Stimulated activated CD8-positive, alpha-beta memory T cell treated with anti-CD3 and anti-CD28 coated beads, Interleukin-15, amount 100 ng/mL, for 48 hours (primary cell): ENCODE measurements at places on chromosomes 6 and 20.

GRCh38 chr6:111423960-111424846, 58.8 kb downstream of the REV3L start:
- no peak for DNase-seq

DNA sequence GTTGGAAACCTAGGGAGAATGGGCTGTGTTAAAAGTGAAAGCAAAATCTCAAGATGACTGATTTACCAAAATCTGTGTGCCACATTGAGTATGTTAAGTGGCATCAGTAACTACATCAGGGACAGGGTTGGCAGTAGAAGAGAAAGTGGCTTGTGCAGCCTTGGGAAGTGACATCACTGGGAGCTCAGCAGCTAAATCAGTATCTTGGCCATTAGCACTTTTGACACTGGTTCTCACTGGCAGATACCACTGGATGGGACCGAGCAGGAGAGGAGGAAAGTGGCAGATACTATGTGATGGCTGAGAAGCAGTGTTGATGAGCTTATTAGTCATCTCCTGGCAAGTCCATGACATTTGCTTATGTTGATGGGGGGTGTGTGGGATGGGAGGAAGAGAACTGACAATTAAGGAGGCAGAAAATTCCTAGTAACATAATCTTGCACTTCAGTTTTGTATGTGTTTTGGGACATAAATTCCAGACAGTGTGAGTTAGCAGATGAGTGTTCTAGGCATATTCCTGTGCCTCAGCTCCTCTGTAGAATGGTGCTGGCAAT, 322.2 kb downstream of the SOX4 start:
- DNase-seq: no peak

DNA sequence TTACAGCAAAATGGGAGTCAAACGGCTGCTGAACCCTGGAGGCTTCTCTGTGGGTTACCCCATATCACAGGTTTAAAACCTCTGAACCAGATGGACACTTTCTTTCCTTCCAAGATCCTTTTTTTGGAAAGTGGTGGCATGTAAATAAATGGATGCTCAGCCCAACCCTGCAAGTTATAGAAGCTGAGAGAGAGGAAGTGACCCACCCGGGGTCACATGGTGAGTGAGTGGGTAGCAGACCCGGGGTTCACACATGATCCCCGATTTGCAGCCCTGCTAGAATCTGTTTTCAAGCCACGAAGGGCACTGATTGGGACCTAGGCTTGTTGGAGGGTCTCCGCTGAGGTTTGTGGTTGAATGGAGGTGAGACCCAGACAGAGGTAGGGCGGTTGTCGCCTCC, 32.0 kb downstream of the SIRPA start:
- DNase-seq: no peak

DNA sequence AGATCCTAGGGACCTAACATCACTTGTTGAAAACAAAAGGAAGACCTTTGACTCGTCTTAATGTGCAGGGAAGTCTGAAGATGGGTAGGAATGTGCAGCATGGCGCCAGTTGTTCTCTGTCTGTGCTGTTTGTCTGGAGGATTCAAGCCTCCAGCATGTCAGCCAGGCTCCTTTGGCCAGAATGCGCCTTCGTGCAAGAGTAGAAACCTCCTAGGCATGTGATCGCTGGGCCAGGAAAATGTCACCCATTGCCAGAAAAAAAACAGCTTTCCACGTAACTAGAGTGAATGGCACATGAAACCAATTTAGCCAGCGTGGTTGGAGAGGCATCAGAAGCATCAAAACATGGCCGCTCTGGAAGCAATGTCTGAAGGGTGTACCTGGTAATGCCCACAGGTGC, 132.7 kb downstream of the EDN1 start:
- DNase-seq: no peak

GRCh38 chr6:113466526-113466925, 390.6 kb upstream of the MARCKS start:
- no peak for DNase-seq

GRCh38 chr20:25695532-25696370, 902 bp downstream of the ZNF337 start:
- DNase-seq: no peak

GRCh38 chr6:159943968-159944598, 24.8 kb upstream of the IGF2R start:
- DNase-seq: no peak
